ENCODE measurements at places on chromosomes 7 and 10.

- DNase-seq, result no peak
These were observed 553 bp downstream of the TSPAN15 start for GRCh38 chr10:69451784-69452251.

- DNase-seq, result no peak
These were observed 286.6 kb downstream of the SEMA3D start for GRCh38 chr7:84900215-84900614.

- DNase-seq, result no peak
These were observed 6.5 kb downstream of the MDH2 start for GRCh38 chr7:76054123-76055120.

DNA sequence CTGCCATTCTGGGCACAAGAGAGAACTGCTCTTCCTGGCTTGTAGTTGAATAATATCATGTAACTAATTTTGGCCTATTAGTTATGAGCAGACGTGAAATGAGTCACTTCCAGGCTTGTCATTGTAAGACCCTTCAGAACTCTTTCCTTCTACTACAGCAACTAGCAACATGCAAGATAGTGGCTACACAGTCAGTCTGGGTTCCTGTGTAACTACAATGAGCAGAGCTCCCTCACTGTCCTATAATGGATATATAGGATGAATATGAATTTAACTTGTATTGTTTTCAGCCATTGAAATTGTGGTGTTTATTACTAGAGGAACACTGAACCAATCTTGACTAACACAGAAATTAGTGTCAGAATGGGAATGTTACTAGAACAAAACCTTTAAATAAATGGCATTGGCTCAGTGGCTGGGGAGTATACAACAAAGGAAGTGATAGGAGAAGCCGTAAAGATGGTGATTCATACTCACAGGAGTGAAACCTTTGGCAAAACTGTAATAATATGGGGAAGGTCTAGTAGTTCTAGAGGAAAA, 2.9 kb upstream of the MTPN start:
- DNase-seq, result no peak

DNA sequence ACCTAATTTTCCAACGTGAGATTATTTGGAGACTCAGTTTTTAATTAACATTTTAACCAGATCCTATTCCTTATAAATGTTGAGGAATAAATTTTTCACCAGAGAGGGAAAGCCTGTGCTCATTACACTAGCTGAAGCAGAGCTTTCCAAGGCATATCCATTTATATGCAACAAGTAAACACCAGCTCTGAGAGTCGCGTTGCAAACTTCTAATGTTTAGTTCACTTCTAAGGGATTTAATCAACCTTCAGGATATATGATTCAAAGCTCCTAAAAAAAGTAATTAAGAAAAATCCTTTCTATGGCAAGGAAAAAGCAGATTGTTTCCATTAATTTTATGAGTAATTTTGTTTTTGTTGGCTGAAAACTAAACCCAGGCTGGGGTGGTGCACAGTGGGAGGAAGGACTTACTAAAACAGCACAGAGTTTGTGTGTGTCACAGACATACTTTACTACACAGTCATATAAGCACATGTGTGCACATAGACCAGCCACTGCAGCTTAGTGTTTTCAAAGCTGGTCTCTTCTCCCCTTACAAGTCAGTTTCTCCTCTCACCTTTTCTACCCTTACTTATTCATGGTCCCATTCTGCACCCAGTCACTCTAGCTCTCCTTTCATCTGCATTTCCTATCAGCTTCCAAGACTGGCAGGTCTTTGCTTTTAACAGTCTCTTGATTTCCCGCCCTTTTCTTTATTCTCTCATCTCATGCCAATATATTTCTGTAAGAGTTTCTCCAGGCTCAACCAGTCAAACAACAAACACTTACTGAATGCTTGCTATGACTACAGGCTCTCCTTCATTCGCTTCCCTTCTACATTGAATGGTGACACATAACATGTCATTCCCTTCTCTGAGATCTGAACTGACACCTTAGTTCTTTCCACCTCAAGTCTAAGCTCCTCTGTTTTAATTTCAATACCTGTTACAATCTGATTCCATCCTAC, 81.1 kb upstream of the FZD1 start:
- no peak for DNase-seq

DNA sequence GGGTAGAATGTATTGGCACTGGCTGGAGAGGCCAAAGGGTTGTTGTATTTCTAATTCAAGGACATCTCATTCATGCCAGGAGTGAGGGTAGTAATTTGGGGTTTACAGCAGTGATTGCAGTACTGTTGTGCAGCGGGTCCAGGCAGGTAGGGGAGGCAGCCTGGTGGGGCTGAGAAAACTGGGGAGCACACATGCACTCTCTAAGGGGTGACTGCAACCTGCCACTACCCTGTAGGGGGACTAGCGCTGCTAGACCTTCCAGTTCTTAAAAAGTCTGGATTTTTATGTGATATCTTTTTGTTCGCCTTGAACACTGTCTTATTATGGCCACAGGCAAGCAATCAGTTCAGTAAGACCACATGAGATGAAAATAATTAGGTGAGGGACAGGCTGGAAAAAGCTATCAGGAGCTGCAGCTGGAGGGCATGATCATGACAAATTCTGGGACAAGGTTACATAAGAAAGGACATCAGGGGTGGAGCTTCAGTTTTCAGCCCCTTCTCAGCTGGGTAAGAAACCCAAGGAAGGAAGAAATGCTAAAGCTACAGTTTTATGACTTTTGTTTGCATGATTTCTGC, 149.0 kb downstream of the ARHGAP21 start:
- DNase-seq, result no peak

GRCh38 chr7:12069757-12070156, 141.3 kb upstream of the TMEM106B start:
- no peak for DNase-seq

- DNase-seq, result no peak
These were observed 99.7 kb upstream of the ZEB1 start for GRCh38 chr10:31219306-31219705.

GRCh38 chr7:54811041-54811845, 52.2 kb upstream of the SEC61G start:
- DNase-seq, result no peak

DNA sequence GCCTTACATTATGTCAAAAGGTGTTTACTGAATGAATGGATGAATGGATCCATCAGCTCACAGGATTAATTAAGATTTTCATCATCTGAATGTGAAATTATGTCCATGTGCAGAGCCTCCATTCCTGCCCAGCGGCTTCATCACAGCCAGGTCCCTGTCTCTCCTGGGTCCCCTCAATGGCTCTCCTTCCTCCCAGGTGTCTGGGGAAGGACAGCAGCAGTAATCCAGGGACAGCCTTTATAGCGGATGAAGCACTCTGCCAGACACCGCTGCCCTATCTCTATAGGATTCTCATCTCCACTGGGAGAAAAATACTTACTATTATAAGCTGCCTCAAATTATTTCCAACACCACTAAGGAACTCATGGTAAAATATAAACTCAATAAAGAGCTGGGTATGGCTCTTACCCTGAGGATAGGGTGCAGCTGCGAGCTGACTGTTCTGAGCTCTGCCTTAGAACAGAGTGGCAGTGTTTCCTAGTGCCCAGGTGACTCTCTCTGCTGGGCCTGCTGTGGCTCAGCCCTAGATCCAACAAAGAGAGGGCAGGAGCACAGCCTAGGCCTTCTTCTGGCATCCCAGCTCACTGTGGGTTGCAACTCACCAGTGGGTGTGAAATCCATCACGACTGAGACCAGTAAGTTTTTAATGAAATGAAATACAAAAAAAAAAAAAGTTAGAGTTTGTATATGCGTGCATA, 38.3 kb downstream of the GPRIN2 start:
- DNase-seq, result no peak

- no peak for DNase-seq
These were observed 137.7 kb downstream of the CHN2 start for GRCh38 chr7:29332042-29332811.

- no peak for DNase-seq
These were observed 11.6 kb upstream of the ADCK2 start for GRCh38 chr7:140661124-140661523.

DNA sequence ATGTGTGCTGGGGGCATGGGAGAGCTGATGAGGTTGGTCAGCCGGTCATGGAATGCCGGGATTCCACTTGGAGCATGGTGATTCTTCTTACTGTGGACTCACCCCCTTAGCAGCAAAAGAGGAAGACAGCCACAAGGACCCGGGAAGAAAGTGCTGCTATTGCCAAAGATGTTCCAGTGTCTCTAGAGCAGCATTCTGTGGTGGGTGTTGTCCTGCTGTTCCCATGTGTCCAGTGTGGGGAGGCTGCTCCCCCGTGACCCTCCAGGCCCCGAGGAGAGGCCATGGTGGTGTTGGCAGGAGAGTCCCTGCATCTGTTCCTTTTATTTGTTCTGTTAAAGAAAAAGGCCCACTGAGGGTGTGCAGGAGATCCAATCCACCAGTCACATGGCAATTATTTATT, 499.4 kb downstream of the RPS24 start:
- DNase-seq, result no peak

DNA sequence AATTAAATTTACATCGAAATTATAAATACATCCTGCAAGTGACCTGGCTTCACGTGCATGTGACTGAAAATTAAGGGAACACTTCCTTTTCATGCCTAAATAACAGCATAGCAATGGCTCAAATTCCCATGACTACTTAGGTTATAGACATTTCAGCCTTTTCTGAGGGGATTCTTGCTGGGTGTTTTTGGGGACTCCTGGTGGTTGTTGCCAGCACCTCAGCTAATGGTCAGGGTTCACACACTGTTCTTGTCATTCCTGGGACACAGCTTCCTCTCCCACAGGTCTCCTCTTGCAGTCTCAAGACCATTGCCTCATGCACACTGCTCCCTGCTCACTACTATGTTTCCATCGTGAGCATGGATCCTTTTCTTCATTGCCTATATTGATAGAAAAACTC, 148.9 kb upstream of the GLI3 start:
- no peak for DNase-seq

DNA sequence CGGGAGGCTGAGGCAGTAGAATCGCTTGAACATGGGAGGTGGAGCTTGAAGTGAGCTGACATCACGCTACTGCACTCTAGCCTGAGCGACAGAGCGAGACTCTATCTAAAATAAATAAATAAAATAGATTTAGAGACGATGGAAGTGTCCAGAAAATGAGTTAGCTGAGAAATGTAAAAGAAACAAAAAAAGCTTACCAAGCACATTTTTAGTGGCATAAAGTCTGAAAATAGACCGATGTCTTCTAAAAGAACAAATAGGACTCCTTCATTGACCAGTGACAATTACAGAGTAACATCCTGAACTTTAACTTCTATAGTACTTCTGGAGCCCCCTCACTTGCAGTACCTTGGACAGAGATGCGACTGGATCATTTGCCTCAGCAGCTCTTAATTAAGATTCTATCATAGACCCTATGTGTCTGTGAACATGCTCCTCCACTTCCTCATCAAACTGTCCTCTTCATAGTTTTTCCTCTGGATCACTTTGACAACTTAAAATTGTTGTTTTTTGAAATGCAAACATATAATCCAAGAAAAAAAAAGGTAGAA, 25.2 kb upstream of the SRPK2 start:
- DNase-seq, result no peak

GRCh38 chr7:124263232-124263827, 230.5 kb upstream of the TMEM229A start:
- no peak for DNase-seq

GRCh38 chr10:114911052-114911711, 26.8 kb upstream of the TRUB1 start:
- no peak for DNase-seq

- DNase-seq, result no peak
These were observed 29.3 kb downstream of the SPAG6 start for GRCh38 chr10:22374489-22375126.

Measured in HuH-7.5 (cell line).